ENCODE measurements at places on chromosomes 5 and 9.

DNA sequence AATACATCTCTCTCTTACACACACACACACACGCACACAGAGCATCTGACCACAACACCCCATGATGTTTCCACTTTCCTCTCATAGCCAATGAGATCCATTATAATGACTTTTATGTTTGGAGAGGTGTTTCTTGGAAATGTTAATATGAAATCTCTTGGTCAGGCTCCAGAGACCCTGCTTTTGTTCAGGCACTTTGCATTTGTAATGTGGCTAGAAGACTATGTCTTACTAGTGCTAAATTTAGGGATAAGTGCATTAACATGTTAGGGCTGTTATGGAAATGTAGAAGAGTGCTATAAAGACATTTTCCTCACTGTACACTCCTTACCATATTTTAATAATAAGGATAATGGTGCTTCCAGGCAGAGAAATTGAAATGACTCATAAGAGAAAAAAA lies 3.8 kb downstream of the CDH9 start:
- no peak for DNase-seq

GRCh38 chr5:162227075-162227474 lies 159.5 kb downstream of the GABRG2 start:
- DNase-seq, result no peak

DNA sequence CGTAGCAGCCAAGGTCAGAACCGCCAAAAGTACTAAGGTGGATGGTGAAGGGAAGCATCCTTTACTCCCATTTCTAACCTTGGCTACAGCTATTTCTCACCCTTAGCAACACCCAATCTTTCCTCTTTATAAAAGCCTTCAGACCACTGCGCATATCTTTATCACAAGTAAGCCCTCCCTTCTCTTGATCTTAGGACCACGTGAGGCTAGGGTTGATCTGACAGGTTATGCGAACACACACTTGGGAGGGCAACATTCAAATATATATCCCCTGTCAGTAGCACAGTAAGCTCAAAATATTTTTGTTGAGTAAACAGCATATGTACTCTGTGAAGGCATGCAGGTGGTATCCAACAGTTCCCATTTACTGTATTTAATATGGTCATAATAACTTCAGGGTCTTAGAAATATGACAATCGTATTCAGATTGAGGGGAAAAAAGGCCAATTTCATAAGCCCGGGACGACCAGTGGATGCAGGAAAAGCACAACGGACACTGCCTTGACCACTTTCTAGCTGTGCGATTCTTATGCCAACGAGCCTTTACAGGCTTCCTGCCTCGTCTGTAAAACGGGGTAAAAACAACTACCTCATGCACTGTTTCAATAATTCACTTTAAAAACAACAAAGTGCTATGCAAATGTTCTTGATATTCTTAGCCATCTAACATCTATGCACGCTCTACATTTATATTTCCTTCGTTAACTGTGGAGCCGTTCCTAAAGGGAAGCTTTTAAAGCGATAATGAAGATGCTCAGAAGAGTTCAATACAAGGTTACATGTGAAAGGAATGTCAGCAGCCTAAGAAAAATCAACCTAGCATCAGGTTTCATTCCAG lies 1.3 kb downstream of the ARSB start:
- DNase-seq, result no peak

- no peak for DNase-seq
Observed at GRCh38 chr5:54873691-54874090, 111.7 kb downstream of the ESM1 start.

GRCh38 chr5:108830705-108831276 lies 83.1 kb downstream of the FER start:
- no peak for DNase-seq

- DNase-seq, result no peak
Observed at GRCh38 chr5:123811831-123812230, 299.9 kb downstream of the CSNK1G3 start.

- no peak for DNase-seq
Observed at GRCh38 chr5:64513492-64513891, 7.7 kb downstream of the RGS7BP start.

DNA sequence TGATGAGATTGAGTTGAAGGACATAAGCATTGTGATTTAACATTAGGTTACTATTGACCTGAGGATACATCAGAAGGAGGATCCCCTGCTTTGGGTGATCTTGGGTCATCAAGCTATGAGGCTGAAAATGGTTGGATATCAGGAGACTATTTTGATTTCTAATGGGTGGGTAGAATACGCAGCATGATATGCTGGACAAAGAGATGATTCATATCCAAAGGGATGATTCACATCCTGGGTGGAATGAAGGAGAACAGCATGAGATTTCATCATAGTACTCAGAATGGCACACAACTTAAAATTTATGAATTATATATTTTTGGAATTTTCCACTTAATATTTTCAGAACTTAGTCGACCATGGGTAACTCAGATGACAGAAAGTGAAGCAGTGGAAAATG lies 1759.5 kb upstream of the C9orf72 start:
- DNase-seq, result no peak

DNA sequence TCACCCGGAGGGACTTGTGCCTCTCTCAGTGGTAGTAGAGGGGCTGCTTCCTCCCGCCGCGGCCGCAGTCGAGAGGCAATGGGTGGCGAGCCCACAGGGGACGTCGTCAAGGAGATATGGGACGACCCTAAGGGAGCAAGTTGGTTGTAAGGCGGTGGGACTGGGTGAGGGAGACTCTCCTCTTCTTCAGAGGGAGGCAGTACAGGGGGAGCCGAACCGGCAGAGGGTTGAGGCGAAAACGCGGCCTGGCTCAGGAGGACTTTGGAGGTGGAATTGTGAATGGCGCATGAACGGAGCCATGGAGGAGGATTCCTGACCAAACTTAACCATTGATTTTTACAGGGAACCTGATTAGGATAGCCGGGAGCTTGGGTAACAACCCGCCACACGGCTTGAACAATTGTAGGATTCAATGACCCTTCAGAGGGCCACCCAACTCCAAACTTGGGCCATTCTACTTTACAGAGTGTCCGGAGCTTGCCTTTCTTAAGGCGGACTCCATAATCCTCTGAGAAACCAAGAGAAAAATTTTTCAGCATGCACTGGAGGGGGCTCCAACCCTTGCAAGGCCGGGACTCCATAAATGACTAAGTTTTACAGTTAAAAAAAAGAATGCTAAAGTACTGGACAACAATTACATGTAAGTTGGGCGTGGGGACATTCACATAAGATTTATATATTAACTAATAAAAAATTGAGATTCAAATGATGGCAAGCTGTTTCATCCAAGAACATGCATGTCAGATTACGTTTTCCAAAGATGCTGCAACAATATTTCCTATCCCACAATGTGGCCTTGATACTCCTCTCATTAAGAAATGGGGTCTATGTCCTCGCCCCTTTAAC lies 19.4 kb upstream of the RHOBTB3 start:
- DNase-seq, result no peak

DNA sequence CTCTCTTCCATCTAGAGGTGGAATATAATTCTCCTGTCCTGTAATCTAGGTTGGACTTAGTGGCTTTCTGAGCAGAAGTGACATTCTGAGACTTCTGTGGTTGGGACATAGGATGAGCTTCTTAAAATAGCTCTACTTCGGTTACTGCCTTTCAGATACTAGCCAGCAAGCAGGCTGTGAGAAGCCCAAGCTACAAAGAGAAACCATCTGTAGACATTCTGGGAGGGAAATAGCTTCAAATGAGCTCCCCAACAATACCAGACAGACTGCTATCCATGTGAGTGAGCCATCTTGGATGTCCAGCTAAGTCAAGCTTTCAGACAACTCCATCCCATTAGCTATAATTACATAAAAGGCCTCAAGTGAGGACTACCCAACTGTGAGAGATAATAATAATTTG lies 568.9 kb downstream of the DMRTA1 start:
- no peak for DNase-seq

- DNase-seq, result no peak
Observed at GRCh38 chr9:69324549-69325401, at the start of gene ENTREP1. Gene ENTREP1, plus strand, starts transcription at chr9:69325215. Its CDS starts 95 bp downstream, at chr9:69325310.

DNA sequence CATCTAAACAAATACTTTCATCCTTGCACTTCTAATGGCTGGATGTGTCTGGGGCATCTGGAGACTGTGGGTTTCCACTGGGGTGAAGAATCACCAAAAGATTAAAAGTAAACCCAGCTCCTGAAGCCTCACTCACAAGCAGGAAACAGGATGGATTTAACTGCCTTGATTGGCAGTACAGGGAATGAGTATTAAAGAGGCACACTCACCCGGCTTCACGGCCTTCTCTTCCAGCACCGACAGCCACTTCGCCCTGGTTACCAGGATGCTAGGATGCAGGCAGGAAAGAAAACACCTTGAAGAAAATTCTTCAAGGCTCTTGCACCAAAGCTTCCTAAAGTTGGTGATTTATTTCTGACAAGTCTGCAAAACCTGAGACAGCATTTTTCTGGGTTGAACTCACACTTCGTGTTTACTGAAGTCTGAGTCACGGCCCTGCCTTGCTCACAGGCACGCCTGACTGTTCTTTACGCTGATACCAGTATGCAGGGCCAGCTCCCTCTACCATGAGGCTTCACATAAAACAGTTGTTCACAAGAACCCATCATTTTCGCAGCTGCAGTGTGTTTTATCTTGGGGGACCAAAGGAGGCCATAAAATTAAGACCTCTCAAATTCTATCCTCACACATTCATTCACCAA lies 56.5 kb upstream of the ZNF354A start:
- no peak for DNase-seq

GRCh38 chr5:40672425-40672824 lies 7.3 kb upstream of the PTGER4 start:
- no peak for DNase-seq

DNA sequence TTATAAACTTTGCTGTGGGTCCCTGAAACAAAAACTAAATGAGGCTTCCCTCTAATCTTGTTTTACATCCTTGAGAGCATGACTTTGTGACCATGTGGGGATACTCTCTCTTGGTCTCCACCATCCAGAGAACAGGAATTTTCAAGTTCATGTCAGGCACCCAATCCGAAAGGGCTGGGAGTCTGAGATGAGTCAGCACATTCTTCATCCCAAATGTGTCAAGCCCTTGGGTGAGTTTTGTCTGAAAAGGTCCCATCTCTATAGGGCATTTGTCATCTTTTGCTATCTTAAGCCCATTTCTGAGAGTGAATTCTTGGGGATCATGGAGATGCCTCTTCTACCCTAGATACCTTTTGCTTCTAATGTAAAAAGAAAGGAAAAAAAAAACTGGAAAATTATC lies 26.9 kb upstream of the RAPGEF6 start:
- no peak for DNase-seq

DNA sequence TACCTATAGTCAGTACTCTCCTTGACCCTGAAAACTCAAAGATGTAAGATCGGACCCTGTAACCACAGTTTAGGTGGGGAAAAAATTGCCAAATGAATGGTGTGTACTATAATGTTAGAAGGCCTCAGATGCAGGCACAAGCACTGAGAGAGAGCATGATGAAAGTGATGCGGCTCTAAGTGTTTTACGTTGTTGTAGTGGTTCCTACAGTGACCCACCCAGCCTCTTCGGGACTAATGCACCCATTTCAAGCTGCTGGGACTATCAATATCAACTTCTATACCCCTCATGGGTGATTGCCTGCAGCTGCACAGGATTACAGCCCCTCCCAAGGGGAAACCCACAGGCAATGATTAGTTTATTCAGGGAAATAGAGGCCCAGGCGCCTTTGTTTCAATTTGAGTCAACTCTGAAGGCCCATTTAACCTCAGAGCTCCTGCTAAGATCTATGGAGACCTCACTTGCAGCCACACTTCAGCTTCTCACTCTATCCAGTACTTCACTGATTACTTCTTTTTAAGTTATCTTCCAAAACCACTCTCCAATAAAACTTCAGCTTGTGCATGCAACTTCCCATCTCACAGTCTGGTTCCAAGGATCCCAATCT lies 340.7 kb downstream of the NR2F1-AS1 start:
- DNase-seq, result no peak

GRCh38 chr5:92969781-92970237 lies 611.2 kb downstream of the NR2F1-AS1 start:
- DNase-seq, result no peak

GRCh38 chr9:26940779-26941178 lies 6.3 kb downstream of the PLAA start:
- no peak for DNase-seq

All from activated CD4-positive, alpha-beta T cell treated with anti-CD3 and anti-CD28 coated beads, Interleukin-2, amount 50 U/mL, for 1 hour (primary cell).